ENCODE measurements at places on chromosomes 7 and 10.

DNA sequence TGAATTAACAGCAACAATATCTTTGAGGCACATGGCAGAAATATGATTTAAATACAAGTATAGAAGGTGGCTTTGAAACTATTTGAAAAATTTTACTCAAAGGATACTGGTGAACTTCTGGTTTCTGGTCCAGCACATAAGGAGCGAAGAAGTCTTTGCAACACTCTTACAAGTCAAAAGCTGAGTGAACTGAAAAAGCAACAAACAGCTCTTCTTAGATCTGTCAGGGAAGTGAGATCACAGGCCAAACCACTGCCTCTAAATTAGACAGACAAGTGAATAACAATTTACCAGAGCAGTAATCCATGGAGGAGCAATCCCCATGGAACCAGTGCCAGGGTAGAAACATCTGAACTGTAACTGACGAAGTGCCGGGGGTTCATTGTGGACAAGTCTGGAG, 9.6 kb upstream of the VWC2 start:
- no peak for DNase-seq

DNA sequence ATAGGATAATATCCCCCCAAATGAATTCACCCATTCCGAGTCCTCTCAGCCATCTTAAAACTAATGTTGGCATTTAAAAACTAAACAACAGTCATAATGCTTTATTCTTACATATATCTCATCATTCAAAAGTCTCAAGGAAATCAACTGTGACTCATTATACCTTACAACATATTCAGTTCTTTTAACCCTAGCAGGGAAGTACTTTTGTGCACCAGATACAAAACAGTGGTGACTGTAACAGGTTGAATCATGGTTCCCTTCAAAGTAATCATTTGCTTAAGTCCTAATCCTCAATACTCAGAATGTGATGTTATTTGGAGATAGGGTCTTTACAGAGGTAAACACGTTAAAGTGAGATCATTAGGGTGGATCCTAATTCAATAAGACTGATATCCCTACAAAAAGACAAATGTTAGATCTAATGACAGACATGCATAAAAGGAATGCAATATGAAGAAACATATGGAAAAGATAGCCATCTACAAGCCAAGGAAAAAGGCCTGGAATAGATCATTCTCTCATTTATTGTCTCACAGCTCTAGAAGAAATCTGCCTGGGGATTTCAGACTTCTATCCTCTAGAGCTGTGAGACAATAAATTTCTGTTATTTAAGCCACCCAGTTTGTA, 42.3 kb downstream of the RELN start:
- DNase-seq, result no peak

DNA sequence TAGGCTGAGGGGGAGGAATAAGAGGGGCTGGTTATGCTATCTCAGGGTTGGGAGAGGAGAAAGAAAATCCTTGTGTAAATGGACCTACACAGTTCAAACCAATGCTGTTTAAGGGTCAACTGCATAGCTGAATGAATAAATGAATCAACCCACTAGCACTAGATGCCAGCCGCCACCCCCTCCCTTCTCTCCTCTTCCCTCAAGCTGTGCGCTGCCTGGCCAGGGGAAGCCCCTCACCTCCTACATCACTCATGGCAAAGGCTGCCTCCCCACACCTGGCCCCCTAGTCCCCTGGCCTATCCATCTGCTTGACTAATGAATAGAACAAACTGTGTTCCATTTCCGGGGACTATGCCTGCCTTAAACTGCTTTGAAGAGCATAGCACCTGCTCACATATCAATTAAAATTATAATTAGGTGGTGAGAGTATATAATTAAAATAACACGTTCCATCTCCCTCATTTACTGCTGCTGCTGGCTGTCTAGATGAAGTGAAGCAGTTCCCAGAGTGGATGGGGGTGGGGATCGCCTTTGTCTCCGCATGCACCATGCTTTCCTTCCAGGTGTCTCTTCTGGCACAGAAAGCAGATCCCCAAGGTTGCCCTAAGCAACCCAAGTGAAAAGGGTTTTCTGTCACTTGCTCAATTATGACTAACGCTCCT, 32.6 kb downstream of the GRID1 start:
- no peak for DNase-seq

DNA sequence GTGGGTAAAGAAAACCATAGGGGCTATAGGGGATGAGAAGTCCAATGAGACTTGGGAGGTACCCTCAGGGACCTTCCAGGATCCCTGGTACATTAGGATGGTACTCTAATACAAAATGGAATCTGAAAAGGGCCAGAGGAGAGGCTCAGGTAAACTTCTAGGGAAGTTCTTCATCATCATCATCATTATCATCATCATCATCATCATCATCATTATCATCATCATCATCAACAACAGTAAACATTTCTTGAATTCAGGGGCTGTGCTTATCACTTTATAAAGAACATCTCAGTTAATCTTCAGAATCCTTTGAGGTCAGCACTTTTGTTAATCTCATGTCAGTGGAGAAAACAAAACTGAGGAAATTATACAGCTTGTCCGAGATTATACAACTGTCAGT, 50.1 kb downstream of the PLPP4 start:
- DNase-seq, result no peak

GRCh38 chr7:49187543-49188268, 263.4 kb downstream of the CDC14C start:
- DNase-seq, result no peak

- DNase-seq, result no peak
Measured at GRCh38 chr7:152354061-152354460, 81.7 kb downstream of the KMT2C start.

DNA sequence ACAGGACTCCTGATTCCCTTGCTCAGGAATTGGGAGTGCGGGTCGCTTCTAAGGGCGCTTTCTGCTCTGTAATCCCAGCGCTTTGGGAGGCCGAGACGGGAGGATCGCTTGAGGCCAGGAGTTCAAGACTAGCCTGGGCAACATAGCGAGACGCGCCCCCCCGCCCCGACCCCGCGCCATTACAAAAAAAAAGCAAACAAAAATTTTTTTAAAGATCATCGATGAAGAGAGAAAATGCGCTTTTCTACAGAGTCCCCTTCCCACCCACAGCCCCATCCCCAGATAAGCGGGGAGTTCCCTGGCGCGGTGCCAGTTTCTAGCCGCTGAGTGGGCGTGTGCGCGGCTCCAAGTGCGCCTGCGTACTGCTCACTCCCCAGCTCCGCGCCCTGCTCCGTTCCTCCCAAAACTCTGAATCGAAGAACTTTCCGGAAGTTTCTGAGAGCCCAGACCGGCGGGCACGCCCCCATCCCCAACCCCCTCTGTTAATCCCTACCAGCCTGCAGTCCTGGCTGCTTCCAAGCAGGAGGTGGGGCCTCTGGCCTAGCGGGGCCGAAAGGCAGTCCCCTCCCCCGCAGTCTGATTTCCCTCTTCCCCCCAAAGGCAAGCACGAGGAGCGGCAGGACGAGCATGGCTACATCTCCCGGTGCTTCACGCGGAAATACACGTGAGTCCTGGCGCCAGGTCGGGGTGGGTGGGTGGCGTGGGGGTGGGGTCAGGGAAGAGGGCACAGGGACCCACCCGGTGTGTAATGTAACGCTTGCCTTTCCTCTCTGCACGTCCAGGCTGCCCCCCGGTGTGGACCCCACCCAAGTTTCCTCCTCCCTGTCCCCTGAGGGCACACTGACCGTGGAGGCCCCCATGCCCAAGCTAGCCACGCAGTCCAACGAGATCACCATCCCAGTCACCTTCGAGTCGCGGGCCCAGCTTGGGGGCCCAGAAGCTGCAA, 1.0 kb downstream of the HSPB1 start:
- peak; percentile 80 for DNase-seq

DNA sequence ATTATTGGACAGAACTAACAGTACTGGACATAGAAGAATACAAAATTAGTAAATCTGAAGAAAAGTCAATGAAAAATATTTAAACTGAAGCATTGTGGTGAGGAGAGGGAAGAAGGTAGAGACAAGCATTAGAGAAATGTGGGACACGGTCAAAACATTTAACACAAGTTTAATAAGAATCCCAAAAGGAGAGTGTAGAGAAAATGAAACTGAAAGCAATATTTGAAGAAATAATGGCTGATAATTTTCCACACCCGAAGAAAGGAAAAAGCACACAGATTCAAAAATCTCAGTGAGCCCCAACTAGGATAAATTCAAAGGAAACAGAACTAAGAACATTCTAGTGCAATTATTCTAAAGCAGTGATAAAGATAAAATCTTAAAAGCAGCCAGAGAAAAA, 126.4 kb upstream of the LRRTM3 start:
- DNase-seq, result no peak

DNA sequence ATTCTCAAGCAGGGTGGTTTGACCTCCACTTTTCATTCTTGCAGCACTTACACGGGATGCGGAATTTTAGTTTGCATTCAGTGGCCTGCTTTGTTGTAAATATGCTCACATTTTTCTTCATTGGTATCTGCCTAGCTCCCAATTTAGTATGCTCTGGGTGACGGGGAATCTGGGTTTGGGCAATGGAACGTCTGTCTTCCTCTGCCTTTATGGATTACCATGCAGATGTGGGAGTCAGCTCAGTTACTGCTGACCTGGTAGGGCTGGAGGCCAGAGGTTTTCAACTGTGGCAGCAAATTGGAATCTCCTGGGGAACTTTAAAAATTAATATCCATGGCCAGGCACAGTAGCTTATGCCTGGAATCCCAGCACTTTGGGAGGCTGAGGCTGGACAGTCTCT, 161.6 kb downstream of the CAMK1D start:
- no peak for DNase-seq

DNA sequence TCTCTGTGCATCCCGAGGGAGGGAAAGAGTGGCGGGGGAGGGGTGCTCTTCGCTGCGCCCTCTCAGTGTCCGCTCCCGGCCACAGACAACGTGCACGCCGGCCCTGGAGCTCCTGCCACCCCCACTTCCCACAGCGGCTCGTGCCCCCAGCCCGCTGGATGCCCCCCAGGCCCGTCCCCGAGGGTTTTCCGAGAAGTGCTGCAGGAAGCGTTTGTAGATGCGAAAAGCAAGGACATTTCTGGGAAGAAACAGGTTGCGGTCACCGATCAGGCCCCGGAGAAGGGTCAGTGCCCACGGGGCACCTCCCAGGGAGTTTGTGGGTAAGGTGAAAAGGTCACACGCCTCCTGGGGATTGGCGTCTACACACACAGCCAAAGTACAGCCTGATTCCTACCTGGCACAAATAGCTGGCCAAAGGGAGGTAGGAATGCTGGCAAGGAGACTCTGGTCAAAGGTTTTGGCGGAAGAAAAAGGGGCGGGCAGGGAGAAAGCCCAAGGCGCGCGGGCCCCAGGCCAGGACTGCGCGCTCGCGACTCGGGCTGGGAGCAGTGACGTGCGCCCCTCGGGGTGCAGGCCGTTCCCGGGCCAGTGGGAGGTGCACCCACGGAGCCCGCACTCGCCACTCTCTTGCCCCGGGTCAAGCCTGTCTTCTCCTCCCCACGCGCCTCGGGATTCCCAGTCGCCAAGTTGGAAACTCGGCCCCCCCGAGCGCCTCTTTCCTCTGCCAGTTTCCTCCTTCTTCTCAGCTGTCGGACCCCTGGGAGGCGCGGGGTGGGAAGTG, 1.5 kb upstream of the NRP1 start:
- DNase-seq, result no peak

GRCh38 chr10:131735577-131735976, 165.2 kb upstream of the PPP2R2D start:
- DNase-seq, result no peak

- peak; percentile 84 for DNase-seq
Measured at GRCh38 chr10:59176241-59177030, at the start of gene PHYHIPL. TSS of gene PHYHIPL (plus strand) at chr10:59176643. CDS start at chr10:59176854, 211 bp downstream.

DNA sequence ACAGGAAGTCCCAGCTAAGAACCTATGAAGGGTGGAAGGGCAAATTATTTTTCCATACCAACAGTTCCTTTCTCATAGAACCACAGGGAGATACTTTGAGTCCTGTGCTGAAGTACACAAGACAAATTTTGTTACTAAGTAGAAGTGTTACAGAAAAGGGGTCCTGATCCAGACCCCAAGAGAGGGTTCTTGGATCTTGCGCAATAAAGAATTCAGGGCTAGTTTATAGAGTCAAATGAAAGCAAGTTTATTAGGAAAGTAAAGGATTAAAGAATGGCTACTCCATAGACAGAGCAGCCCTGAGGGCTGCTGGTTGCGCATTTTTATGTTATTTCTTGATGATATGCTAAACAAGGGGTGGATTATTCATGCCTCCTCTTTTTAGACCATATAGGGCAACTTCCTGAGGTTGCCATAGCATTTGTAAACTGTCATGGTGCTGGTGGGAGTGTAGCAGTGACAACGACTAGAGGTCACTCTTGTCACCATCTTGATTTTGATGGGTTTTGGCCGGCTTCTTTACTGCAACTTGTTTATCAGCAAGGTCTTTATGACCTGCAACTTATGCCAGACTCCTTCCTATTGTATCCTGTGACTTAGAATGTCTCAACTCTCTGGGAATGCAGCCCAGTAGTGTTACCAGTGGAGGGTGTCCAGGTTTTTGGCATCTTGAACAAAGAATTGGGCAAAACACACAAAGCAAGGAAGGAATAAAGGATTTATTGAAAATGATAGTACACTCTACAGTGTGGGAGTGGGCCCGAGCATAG, 409.4 kb downstream of the SH2D4B start:
- no peak for DNase-seq

GRCh38 chr10:73359492-73359891, 828 bp upstream of the CFAP70 start:
- DNase-seq, result no peak

GRCh38 chr7:48111596-48111995, 22.5 kb downstream of the UPP1 start:
- no peak for DNase-seq

DNA sequence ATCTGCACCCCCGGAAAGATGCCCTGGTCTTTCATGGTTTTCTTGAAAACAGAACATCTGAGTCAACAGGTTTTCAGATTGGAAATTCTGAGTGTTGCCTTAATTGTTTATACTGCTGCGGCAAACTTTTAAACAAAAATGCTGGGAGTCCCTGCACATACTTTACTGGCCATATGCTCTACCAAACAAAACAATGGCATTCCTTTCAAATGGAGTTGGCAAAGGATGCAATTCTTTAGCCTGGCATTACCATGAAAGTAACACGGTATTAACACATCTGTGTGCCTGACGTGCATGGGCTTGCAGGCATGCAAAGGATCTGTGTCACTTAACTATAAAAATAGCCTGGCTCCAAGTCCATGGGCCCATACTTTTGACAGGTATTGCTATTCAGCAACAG, 4.2 kb downstream of the INHBA start:
- DNase-seq, result no peak

GRCh38 chr7:14504134-14504533, 398.4 kb downstream of the DGKB start:
- no peak for DNase-seq

DNA sequence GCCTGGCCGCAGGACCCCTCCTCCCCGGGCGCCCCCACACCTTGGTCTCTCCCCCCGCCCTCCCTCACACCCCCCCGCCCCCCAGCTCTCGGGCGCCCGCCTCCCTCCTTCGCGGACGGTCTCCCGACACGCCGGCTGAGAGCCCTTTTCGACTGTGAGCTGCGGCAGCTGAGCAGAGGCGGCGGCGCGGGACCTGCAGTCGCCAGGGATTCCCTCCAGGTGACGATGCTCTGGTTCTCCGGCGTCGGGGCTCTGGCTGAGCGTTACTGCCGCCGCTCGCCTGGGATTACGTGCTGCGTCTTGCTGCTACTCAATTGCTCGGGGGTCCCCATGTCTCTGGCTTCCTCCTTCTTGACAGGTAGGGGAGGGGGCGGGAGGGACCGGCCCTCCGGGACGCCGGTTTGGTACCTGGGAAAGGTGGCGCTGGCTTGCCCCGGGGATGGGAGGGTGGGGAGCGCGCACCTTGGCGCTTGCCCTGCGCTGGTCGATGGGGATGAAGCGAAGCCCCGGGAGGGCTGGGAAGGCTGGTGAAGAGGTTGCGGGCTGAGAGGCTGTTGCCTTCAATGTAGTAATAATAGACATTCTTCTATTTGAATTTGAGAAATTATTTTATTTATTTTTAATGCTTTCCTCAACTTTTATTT, at the start of gene BMPER:
TSS of gene BMPER (plus strand) at position 151 of the 644 bp plus-strand sequence. CDS start at position 226, 75 bp downstream.
- no peak for DNase-seq
